ENCODE measurements at places on chromosomes 13 and 19. TPM values are rescaled to one million over a fixed set of nuclear protein-coding genes. Genes with fewer than 3 reads are reported as not detected.

Gene LIM2
- total RNA-seq, result 1.4 TPM

Gene PINLYP
- total RNA-seq, result 9.7 TPM

Gene ZNF85
- total RNA-seq, result 18.6 TPM

Gene OR7C1
- not detected for total RNA-seq

Gene ZNF382
- 10.1 TPM for total RNA-seq

Gene C3
- total RNA-seq, result 0.34 TPM

Gene ZNF442
- total RNA-seq, result 1.8 TPM

Gene NPAS1
- total RNA-seq, result 0.65 TPM

Gene CBY2
- not detected for total RNA-seq

Gene LGALS14
- total RNA-seq, result 1.8 TPM

Gene APLP1
- 2.0 TPM for total RNA-seq

Gene TTC9B
- not detected for total RNA-seq

Gene MAST3
- total RNA-seq, result 23.3 TPM

Gene ZNF415
- total RNA-seq, result 3.7 TPM

Gene MIA
- total RNA-seq, result not detected

Gene ZC3H4
- total RNA-seq, result 70.2 TPM

Gene CASP14
- not detected for total RNA-seq

Gene SUGP1
- total RNA-seq, result 51.3 TPM

Gene VSTM1
- not detected for total RNA-seq

All from activated CD8-positive, alpha-beta T cell treated with anti-CD3 and anti-CD28 coated beads for 36 hours (primary cell).